ENCODE measurements at places on chromosomes 5 and 9.

DNA sequence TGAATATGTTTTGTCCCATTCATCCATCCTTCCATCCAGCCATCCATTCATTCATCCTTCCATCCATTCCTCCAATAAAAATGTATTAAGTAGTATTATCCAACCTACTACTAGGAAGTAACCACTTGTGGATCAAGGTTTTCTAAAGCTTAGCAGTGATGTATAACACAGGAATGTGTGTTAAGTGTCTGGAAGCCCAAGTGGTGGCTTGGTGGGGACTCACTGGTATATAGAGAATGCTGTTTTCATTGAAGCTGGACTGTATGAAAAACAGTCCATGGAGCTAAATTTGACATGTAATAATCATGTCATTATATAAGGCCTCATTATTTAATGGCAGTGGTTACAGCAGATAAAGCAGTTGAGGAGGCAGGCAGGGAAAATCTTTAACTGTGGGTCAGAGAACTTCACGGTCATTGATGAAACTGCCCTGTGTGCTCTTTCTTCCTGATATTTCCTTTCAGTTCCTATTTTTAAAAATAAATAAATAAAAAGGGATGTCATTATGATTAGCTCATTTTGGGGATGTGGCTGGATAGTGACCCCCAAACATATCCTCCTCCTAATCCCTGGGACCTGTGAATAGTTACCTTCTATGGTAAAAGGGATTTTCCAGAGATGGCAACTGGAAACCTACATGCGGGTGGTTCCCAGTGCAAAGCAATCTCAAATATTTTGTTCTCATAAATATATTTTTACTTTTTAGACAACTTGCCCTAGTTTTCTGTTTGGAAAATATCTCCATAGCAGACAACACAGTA is 82.3 kb downstream of the DAPK1 start:
- DNase-seq, result peak; percentile 29

- no peak for DNase-seq
Measured at GRCh38 chr9:20620650-20621470, 1.4 kb downstream of the MLLT3 start.

DNA sequence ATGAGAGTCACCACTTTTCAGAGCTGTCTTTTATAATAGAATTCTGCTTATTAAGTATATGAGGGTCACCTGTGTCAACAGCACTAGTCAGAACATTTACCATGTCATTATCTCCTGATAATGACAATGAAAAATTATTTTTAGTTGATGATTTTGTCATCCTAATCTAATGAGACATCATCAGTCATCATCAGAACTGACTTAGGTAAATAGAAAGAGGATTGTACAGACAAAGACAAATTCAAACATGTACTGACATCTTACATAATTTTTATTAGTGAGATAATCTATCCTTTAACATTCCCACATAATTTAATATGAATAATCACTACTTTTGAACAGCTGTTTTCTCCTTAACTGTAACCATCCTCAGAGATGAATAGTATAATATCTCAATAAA is 22.6 kb downstream of the CDH9 start:
- DNase-seq, result no peak

GRCh38 chr9:13427587-13427986 is 148.1 kb upstream of the MPDZ start:
- DNase-seq, result no peak

GRCh38 chr5:38751103-38751502 is 94.7 kb upstream of the OSMR start:
- DNase-seq, result no peak

GRCh38 chr9:125241863-125242739 is 958 bp upstream of the HSPA5 start:
- peak; percentile 37 for DNase-seq

- DNase-seq, result peak; percentile 93
Measured at GRCh38 chr5:125410537-125411070, 664.2 kb upstream of the ZNF608 start.

DNA sequence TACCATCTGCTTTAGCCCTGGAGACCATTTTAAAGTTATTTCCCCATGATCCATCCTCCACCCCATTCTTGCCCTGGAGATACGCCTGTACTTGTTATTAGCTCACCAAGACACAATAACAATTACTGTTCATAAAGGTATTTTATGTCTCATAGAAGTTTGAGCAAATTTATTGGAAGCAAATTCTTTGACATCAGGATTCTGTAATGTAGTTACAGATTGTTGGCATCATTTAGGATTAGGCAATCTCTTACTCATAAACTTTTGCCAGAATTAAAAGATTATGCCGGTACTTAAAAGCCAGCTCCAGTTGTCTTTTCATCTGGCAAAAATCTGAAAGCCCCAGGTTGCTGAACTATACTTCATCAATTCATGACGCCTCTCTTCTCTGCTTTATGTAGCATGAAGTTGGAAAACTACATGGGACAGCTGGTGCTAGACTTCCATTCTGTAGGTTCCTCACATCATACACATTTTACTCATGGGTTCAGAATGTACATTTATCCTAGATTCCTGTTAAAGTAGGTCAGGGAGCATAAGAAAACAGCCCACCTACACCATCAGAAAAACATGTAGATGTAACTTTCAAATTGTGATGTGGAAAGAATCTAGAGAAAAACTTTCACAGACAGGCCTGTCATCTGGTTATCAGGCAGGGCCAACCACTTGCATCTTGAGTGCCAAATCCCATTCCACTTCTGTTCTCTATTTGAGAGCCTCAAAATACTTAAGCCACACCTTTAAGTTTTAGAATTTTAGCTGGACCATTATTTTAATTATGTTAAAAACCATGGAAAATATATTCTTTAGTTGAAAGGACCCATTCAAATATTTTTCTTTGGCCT is 14.0 kb downstream of the ATP10B start:
- no peak for DNase-seq

GRCh38 chr5:176319827-176320554 is 41.6 kb downstream of the KIAA1191 start:
- DNase-seq, result no peak

DNA sequence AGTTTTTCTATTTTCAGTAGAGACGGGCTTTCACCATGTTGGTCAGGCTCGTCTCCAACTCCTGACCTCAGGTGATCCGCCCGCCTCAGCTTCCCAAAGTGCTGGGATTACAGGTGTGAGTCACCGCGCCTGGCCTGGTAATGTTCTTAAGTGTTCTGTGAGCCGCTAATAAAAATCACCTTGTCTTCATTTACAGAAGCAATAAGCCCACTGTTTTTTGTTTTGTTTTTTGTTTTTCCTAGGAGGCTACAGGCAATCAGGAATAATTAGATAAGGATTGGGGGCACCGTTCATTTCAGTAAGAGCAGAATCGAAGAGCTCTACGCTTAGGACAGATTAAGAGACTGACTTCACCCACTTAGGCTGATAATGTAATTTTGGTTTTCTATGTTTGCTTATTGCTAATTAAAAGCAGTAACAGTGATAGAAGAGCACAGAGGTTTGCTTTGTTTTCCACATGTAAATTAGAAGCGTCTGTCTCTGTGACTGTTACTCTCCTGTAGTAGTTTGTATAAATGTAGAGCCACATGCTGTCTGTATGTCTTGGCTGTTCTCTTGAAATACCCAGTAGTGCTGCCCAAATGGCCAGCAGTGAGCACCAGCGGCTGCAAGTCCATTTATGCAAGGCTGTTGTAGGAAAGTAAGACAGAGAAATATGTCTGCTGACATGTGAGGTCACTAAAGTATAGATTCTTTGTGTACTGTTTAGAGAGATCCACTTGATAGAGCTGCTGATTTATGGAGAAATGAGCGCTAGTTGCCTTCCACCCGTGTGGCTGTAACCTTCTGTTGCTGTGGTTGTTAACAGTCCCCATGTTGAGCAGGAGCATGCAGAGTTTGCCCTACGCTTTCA is 30.5 kb downstream of the TRIO start:
- DNase-seq, result no peak

- no peak for DNase-seq
Measured at GRCh38 chr9:97459326-97459725, 42.1 kb upstream of the TMOD1 start.

GRCh38 chr5:143886651-143887638 is 75.0 kb downstream of the HMHB1 start:
- DNase-seq, result peak; percentile 81

DNA sequence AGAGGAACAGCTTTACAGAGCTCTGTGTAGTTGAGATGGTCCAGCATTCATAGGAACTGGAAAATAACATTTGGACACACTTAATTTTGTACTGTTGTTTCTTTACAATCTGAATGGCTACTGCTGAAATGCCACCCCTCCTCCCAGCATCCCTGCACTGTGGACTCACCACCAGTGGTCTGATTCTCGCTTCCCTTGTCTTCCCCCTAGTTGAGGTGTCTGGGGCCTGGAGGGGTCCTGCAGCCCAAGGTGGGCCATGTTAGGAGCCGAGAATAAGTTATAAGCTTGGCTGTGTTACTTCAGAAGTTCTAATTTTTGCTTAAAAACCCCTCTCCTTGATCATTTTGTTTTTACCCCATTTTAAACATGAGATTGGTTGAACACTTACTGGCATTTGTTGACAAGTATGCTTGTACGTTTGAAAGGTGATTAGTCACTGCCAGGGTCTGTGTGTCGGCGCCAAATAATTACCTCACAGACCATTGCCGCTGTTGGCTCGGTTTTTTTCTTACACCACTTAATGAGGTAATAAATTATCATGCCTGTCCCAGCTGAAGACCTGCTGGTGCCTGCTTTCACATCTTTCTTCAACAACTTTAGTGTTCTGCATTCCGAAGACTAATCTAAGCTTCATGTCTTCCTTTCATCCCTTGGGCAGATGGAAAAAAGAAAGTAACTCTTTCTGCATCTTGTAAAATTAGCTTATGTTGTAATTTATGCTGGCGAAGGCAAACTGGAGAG is 65.8 kb downstream of the MCCC2 start:
- DNase-seq, result no peak

DNA sequence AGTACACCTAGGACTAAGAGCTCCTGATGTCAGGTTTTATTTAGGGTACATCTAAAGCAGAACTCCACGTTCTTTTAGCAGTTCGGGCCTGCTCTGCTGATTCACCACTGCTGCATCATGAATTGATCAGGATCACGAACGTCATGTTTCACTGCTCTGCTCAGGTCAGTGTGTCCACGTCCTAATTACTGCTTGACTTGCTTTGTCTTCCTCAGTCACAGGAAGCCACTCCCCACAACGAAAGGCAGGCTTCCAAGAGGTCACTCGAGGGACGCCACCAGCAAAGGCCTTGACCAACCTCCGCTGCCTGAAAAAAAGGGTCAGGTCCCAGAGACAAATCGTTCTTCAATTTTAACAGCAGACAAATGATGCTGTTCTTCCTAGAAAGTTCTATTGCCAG is 40.3 kb downstream of the CTNND2 start:
- DNase-seq, result no peak

DNA sequence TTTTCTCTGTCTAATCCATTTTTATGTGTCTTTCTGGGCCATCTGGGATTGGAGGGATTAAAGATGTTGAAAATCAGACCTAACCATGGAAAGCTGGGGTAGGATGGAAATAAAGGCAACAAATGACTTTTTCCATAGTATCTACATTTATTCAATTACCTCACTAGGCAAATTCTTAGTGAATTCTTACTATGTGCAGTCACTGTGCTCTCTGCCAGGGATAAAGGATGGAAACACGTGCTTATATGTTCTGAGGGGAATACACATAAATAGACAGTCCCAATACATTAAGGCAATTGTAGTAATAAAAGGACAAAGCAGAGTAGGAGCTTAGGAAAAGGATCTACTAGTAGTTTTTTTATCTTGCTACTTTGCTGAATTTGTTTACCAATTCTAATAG is 214.2 kb downstream of the PRR16 start:
- DNase-seq, result no peak
